ENCODE measurements at places on chromosomes 2 and 18.

DNA sequence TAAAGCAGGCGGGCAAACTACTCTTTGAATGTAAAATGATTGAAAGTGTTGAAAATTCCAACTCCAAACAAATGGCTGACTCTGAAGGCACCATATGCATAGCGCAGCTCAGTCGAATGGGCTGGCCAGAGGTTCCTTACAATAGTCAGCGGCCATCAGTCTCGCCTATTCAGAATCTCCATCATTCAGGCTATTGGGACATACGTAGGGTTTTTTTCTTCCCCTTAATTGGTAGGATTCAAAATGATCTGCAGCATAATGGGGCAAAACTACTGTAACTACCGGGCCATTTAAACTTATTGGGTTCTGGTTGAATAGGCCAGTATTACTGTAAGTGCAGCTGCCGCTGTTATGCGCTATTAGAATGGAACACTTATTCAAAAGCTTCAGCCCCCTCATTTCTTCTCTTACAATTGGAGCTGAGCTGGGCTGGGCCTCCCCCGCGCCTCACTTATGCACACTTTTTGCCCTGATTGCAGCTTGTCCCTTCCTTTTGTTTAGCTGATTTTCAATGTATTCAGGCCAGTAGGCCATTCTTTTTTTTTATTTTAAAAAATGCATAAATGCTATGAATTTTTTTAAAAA lies 40.4 kb downstream of the SLC9A4 start:
- no peaks in the 10 kb centered on the region for H3K36me3 ChIP-seq
- H3K4me3 ChIP-seq = no peak overlapping the region
- no peak for DNase-seq
- peaks cover 8% of the 10 kb centered on the region for H3K27me3 ChIP-seq

DNA sequence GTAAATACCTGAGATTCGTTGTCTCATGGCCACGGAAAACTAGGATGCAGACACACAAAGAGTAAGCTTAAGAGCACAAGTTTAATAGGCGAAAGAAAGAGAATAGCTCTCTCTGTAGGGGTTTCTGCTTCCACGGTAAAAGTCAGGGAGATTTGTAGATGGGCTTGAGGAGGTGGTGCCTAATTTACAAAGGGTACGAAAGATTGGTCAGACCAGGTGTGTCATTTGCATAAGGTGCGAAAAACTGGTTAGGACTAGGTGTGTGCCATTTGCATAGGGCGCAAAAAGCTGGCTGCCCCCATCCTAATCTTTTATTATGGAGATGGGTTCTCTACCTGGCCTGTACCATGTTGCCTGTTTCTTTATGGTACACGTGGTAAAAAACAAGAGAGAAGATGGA lies 170.5 kb upstream of the DOK6 start:
- H3K4me3 ChIP-seq = no peak overlapping the region
- no peaks in the 10 kb centered on the region for H3K27me3 ChIP-seq
- no peak for DNase-seq
- H3K27ac ChIP-seq = peak overlapping the region; percentile 28
- no peaks in the 10 kb centered on the region for H3K36me3 ChIP-seq

GRCh38 chr2:43058726-43059110 lies 167.7 kb downstream of the ZFP36L2 start:
- peak overlapping the region; percentile 87 for H3K27ac ChIP-seq
- H3K27me3 ChIP-seq = no peaks in the 10 kb centered on the region
- DNase-seq = no peak
- no peak overlapping the region for H3K4me3 ChIP-seq
- peaks cover 46% of the 10 kb centered on the region for H3K4me1 ChIP-seq

GRCh38 chr2:222907790-222908441 lies 47.1 kb downstream of the ACSL3 start:
- no peak overlapping the region for H3K4me3 ChIP-seq
- peaks cover 35% of the 10 kb centered on the region for H3K4me1 ChIP-seq
- H3K27ac ChIP-seq = peak overlapping the region; percentile 40
- peaks cover 48% of the 10 kb centered on the region for H3K36me3 ChIP-seq
- H3K27me3 ChIP-seq = no peaks in the 10 kb centered on the region

GRCh38 chr2:207796585-207797350 lies 27.1 kb upstream of the FZD5 start:
- H3K36me3 ChIP-seq = no peaks in the 10 kb centered on the region
- DNase-seq = peak; percentile 32
- peaks cover 29% of the 10 kb centered on the region for H3K27me3 ChIP-seq
- H3K27ac ChIP-seq = peak overlapping the region; percentile 93
